ENCODE measurements at places on chromosomes 1 and 21.

- peak; percentile 17 for DNase-seq
Measured at GRCh38 chr1:203649999-203650836, 23.6 kb downstream of the ATP2B4 start.

DNA sequence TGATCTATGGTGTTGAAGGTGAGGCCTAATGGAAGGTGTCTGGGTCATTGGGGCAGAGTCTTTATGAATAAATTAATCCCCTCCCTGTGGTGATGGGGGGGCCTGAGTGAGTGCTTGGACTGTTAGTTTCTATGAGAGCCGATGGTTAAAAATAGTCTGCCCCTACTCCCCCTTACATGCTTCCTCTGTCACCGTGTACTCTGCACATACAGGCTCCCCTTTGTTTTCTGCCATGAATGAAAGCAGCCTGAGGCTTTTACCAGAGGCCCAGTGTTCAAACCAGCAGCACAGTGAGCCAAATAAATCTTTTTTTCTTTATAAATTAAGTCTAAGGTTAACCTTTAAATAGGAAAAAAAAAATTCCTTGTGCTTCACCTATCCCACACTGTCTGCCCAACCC is 657.0 kb downstream of the AMY1C start:
- DNase-seq, result no peak

- DNase-seq, result no peak
Measured at GRCh38 chr1:5628416-5628815, 363.8 kb downstream of the NPHP4 start.

GRCh38 chr1:94383966-94384408 is 34.2 kb upstream of the ABCD3 start:
- DNase-seq, result no peak
